ENCODE measurements at places on chromosomes 13 and 19.

GRCh38 chr19:38678217-38678890, 30.9 kb downstream of the ACTN4 start:
- no peak for DNase-seq

DNA sequence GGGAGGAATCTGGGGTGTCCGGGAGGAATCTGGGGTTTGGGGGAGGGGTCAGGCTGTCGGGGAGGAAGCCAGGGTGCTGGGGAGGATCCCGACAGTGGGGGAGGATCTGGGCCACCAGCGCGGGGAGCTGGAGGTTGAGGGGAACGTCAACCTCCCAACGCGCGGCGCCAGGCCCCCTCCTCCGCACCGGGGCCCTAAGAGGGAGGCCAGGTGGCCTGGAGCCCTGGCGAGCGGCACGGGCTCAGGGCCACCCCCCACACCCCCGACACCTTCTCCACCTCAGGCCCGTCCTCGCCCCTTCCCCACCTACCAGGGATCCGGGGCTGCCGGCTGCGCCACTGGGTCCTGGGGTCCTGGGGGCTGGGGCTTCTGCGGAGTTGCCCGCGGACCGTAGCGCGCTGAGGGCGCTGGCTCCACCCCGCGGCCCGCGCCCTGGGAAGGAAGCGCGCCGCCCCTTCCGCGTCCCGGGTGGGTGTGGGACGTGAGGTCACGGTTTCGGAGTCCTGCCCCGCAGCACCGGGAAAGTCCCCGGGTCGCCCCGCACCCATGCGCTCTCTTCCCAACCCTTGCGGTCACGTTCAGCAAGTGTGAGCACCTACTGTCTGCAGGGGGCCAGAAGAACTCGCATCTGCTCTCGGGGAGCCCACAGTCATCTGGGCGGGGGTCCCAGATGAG, at the start of gene TICAM1:
TSS of gene TICAM1 (minus strand) at position 409 of the 675 bp plus-strand sequence. CDS start 13,335 bp downstream, outside the sequence.
- DNase-seq, result peak; percentile 79

- no peak for DNase-seq
These were observed 264.9 kb downstream of the ITGBL1 start for GRCh38 chr13:101717353-101717752.

DNA sequence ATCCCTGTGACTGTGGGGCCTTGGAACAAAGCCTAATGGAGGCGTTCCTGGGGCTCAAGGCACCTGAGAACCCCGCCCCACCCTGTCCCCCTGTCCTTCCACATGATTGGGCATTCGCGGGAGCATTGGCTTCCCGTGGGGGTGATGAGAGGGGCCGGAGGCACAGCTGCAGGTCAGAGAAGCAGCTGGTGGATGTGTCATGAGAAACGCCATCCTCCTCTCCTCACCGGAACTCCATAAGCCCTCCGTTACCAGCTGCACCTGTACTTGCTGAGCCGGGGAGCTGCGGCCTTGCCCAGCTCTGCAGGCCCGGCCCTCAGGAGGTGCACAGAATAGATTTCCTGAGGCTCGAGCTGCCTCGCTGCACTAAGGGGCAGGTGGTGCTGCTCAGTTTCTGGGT, 42.0 kb downstream of the CAPN12 start:
- DNase-seq, result no peak

DNA sequence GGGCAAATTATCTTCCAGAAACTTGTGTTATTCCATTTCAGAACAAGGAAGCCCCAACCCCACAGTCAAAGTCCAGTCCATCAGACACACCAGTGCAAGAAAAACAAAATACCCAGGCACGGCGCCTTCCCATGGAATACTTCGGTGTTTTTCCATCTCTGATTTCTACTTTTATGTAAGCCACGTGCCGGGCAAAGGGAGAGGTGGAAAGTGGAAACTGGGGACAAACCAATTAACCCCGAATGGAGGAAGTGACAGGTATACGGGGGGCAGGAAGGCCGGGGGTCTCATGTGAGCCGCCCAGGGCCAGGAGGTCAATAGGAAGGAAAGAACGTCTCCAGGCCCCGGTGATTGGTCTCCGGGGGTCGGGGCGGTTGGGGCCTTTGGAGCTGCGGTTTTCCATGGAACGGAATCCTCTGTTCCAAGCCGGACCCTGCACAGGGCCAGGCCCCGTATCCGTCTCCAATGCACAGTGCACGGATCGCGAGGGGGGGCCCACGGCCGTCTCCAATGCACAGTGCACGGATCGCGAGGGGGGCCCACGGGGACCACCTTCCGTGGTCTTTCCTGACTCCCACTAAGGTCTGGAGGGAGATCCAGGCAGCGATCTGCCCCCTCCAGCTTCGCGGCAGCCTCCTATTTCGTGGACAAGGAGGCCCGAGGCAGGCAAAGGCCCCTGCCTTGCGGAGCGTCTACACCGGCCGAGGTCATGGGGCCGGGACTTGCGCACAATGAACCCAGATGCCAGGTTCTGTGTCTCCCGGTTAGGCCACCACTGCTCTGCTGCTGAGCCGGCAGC, 79.7 kb downstream of the GADD45B start:
- DNase-seq, result no peak

DNA sequence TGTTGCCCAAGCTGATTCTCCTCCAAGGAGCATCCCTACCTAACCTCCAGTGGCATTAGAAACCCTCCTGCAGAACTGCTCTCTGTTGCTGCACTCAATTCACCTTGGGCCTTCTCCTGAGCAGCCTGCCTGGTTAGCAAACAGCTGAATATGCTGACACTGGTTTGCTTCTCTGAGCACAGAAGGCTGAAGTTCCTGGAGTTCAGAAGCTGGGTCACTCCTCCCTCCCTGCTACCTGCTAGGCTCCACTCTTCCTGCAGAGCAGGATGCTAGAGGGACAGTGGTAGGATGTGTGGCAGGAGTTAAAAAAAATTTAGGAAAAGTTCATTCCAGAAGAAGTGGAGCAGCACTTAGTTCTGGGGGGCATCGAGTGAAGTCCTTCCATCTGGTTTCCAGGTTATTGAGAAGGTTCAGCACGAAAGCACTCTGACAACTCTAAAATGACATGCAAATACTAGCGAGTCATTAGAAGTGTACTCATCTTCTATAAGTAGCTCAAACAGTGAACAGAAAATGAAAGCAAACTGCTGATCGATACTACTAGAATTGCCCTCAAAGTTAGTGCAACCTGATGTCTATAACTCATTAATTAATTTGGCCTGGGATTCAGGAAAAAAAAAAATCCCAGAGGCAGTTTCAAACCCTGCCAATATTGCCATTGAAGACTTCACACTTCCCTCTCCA, 293.7 kb downstream of the POU4F1 start:
- DNase-seq, result no peak

DNA sequence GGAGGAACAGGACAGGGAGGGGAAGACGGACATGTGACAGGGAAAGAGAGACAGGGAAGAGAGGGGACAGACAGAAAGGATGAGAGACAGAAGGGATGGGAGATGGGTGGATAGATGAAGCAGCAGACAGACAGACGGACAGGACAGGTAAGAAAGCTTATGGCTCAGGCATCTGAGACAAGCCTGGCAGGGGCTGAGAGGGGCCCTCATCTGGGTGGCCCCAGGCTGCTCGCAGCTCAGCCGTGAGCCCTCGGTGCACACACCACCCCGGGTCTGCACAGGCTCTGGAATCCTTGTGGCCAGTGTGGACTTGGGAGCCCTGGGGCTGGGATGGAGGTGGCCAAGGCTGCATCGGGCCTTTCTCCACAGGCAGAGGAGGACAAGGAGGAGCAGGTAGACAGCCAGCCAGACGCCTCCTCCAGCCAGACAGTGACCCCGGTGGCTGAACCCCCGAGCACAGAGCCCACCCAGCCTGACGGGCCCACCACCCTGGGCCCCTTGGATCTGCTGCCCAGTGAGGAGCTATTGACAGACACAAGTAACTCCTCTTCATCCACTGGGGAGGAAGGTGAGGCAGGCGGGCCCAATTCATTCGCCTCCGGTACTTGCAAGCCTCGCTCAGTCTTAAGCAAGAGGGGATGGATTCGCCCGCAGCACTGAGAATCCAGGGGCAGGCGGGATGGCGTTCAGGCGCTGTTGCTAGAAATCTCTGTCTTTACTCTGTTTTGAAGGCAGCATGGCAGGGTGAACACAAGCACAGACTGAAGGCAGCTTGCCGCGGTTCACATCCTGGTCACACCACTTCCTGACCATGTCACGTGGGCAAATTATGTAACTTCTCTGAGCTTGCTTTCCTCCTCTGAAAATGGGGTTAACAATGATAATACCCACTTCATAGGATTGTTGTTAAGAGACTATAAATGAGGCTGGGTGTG, 14.0 kb downstream of the GRAMD1A start:
- no peak for DNase-seq

- no peak for DNase-seq
These were observed 108.2 kb downstream of the DACH1 start for GRCh38 chr13:71758828-71759227.

GRCh38 chr19:7772752-7773291, 9.8 kb downstream of the CLEC4M start:
- DNase-seq, result no peak

- no peak for DNase-seq
These were observed 27.3 kb upstream of the CPB2 start for GRCh38 chr13:46132109-46132508.

DNA sequence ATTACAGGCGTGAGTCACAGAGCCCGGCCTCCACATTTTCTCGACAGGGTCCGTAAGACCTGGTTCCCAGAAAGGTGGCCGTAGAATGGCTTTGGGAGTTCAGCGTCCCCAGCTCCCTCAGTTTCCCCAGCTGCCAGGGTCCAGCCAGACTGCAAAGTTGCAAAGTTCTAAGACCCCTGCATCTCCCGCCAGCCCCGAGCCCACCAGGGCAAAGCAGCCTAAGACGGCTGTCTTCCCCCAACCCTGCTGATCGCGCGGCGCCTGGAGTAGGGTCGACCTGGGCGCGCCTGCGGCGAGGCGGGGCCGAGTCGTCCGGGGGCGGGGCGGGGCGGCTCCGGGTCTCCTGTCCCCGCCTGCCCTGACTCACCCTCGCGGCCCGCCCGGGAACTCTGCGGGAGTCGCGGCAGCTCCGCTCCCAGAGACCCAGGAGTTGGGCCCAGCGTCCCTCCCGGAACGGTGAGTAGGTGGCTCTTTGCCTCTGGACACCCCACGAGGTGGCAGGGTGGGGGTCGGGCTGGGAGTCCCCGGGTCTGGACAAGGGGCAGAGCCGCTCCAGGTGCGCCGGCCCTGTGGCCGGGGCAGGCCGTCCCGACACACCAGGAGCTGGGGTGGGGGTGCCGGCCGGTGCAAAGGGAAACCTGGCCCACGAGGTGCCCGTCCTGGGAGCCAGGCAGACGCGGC, at the start of gene LRRC8E:
TSS of gene LRRC8E (plus strand) at position 366 of the 681 bp plus-strand sequence. CDS start 7,094 bp downstream, outside the sequence.
- DNase-seq, result no peak

GRCh38 chr19:48152551-48152950, 17.6 kb downstream of the LIG1 start:
- peak; percentile 49 for DNase-seq

DNA sequence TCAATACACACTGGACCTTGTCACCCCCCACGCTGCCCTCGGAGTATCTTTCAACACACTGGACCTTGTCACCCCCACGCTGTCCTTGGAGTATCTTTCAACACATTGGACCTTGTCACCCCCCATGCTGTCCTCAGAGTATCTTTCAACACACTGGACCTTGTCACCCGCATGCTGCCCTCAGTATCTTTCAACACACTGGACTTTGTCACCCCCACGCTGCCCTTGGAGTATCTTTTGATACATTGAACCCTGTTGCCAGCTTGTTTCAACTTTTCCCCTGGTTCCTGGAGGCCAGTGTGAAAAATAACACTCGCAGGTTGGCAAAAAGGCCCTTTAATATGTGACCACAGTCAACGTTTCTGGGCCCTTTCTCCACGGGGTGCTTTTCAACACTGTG, 247.8 kb downstream of the TEX29 start:
- DNase-seq, result no peak

- no peak for DNase-seq
These were observed 36.5 kb upstream of the CYP2B6 start for GRCh38 chr19:40954573-40954972.

DNA sequence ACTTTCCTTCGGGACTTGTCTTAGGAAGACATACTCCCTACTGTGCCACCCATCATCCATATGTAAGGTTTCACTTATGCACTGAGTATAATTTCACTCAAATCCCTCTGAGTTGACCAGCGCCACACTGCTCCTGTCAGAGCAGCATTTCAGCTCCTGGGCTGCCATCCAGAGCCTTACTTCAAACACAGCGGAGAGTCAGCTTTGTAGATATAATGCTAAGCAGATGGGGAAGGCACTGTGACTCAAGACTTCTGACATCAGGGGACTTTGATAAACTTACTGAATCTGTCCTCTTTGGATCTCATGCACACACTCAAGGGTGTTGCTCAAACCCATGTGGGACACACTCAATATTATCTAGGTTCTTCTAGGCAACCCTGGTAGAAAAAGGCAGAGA, 34.9 kb downstream of the DOCK9 start:
- DNase-seq, result no peak

DNA sequence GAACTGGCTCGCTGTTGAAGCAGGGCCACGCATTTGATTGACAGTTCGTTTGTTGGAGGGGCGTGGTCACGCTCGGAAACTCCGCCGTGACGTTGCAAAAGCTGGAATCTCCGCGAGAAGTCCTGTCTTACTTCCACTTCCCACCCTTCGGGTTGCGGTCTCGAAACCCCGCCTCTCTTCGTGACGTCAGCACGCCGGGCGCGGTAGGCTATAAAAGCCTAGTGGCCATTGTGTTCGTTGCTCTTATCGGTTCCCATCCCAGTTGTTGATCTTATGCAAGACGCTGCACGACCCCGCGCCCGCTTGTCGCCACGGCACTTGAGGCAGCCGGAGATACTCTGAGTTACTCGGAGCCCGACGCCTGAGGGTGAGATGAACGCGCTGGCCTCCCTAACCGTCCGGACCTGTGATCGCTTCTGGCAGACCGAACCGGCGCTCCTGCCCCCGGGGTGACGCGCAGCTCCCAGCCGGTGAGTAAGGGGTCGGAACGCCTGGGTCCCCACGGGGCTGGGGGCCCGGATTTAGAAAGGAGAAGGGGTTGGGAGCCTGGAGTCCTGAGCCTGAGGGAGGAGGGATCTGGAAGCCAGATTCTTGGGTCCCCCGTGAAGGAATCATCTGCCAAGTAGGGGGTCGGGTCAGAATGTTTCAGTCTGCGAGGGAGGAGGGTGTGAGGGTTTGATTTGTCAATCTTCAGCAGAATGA, at the start of gene PPP1R15A:
TSS of gene PPP1R15A (plus strand) at position 240 of the 702 bp plus-strand sequence. CDS start 813 bp downstream, outside the sequence.
- peak; percentile 98 for DNase-seq

DNA sequence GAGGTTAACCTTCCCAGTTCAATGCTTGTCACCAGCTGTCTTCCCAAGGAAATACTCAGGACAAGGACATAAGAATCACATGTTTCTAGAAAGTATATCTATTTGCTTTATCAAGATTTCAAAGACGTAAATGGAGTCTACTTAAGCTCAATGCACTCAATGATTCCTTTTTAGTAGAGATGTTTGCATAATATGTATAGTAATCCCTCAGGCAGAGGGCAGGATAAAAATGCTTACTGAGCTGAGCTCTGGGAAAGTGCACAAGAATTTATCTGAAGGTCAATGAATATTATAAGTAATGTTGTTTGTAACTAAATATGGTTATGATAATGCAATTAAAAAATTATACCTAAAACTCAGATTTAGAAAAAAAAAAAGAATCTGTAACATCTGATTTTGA, 1309.4 kb upstream of the SLC10A2 start:
- no peak for DNase-seq

DNA sequence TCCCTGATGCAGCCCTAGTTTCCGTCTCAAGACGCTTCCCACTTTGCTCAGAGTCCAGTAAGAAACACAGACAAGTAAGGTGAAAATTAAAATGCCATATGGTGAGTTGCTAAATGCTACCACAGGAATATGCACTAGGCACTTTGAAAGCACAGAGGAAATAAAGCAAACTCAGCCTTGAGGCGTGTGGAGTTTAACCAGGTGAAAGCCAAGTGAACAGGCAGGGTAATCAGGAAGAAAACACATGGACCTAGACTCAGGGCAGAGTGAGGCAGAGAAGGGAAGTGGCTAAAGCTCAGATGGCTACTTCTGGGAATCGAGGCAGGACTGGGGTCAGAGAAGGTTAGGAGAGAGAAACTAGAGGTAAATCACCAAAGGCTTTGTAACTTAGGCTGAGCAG, 5.4 kb upstream of the UBL3 start:
- no peak for DNase-seq

Data from activated T-helper 1 cell treated with anti-CD3 and anti-CD28 coated beads, Interleukin-2, amount 50 U/mL, for 16 hours (primary cell).